ENCODE measurements at places on chromosomes 2 and 18.

DNA sequence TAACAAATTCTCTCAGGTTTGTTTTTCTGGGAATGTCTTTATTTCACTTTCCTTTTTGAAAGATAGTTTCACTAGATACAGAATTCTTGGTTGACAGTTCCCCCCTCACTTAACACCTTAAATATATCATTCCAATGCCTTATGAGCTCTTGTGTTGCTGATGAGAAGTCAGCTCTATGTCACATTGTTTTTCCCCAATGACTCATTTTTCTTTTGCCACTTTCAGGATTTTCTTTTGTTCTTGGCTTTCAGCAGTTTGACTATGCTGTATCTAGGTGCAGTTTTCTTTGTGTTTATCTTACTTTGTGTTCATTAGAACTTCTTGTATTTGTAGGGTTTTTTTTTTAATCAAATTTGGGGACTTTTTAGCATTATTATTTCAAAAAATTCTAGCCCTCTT is 5.6 kb upstream of the RALBP1 start:
- no peak for DNase-seq

DNA sequence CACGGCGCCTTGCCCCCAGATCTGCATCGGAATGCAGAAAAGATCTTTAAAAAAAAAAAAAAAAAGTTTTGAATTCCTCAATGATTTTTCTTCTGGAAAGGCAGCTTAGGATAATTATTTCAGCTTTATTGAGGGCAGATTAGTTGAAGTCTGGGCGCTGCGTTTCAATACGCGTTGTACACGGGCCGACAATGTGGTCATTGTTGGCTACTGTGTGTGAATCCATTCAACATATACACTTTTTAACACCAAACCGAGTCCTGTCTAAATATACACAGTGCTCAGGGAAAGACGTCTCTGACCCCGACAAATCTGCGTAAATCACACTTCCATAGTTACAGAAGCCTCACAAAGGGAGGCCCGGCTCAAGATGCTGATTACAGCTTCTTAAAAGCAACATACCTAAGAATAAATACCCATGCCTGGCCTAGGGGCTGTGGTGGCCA is 1.4 kb upstream of the SIX3 start:
- no peak for DNase-seq

DNA sequence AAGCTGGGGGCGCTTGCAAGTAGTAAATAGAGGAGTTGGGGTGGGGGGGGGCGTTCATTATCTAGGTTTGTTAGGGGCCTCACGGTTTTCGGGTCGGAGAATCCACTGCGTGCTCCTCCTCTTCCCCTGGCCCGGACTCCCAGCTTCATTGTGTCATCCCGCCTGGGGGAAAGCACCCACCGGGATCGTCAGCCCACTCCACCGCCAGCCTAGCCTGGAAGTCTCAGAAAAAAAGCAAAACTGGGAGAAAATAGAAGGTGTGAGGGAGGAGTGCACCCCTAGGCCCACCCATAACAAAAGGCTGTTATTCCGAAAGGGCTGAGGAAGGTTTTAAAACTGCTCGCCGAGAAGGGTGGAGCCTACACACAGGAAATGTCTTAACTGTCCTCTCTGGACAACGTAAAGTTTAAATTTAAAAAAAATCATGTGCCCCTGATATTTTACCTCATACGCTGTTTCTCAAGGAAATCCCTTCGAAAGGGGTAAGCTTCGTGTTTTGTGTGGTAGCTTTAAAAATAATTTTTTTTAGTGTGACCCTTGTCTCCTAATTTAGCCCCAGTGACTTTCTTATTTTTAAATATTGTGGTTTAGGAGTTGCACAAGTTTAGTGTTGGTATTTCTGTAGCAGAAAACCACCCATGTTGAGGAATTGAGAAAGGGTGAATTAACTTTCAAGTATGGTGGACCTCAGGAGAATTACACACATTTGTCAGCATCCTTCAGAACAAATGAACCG is 104.2 kb downstream of the SPTBN1 start:
- DNase-seq, result no peak

- DNase-seq, result no peak
These were observed 60.8 kb downstream of the KIF5C start for GRCh38 chr2:148935791-148936190.

GRCh38 chr2:23386339-23387220 is 1.6 kb downstream of the KLHL29 start:
- peak; percentile 35 for DNase-seq

GRCh38 chr2:98461498-98462049 is 16.9 kb downstream of the INPP4A start:
- DNase-seq, result no peak

- DNase-seq, result no peak
These were observed 80.6 kb upstream of the VRK2 start for GRCh38 chr2:57965961-57966360.

DNA sequence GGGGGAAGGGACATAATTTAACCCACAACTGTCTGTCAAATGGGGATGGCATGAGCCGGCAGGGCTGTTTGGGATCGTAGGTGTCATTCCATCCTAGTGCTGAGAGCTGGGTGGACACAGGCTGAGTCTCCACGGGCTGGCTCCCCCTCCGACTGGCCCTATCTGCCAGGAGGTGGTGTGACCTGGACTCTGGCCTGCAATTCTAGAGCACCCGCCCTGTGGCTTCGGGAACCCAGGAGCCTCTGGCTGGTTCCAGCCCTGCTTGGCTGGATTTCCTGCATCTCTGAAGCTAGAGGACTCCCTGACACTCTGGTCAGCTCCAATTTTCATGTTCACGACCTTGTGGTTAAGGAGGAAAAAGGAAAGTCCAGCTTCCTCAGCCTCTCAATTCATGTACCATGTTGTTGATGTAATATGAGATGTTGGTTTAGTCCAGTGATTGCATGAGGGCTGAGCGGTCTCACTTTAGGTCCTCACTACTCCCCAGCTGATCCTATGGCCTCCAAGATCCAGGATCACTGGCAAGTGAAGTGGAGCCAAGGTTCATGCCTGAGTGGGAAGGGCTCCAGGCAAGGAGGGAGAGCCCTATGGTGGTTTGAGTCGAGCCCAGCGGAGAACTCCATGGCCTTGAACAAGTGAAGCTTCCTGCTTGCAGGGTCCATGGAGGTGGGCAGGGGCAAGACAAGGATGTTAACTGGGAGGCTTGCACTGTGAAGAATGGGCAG is 169.1 kb downstream of the NDUFA10 start:
- no peak for DNase-seq

- no peak for DNase-seq
These were observed 24.6 kb upstream of the KCMF1 start for GRCh38 chr2:84946204-84947009.

DNA sequence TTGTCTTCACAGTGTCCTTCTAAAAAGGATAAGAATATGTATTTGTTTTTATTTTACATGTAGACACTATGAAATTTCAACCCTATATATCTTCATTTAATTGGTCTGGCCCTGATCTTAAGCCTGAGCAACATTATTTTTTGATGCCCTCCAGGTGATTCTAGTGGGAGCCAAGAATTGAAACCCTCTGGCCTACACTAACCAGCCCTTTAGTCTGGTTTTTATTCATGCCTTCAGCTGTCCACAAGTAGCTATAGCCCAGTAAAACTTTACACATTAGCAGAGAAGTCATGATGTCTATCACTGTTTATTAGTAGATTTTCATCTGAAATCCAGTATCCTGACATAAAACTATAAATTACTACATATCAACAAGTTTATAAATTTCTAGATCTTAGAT is 52.7 kb upstream of the UBXN4 start:
- no peak for DNase-seq

GRCh38 chr2:148596018-148596417 is 48.5 kb upstream of the EPC2 start:
- DNase-seq, result no peak

DNA sequence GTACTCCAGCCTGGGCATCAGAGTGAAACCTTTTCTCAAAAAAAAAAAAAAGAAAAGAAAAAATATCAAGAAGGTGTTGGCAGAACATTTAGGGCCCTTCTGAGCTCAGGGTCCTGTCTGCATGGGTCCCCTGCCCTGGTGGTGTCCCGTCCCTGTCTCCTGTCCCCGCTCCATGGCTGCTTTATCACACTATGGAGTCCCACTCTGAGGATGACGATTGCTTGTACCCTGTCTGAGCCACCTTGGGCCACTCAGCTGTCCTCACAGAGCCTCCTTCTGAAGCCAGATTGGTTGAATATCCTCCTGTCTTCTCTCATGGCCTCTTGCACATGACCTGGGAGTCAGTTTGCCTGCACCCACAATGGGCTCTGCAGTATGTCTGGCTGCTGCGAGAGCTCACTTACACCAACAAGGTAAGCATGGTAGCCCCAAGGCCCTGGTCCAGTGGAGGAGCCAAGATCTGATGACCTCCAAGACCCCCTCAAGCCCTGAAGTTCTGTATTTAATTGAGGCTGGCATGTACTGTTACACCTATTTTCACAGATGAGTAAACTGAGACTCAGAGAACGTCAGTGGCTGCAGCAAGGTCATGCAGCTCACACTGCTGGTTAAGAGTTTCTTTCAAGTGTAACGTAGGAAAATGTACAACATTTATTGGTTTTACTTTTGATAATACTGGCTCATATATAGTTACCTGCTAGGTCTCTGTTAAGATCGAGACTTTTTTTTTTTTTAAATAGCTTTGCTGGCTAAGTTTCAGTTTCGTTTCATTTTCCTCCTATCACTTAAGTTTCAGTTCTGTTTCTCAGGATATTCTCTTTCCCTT is 16.9 kb upstream of the ZCCHC2 start:
- no peak for DNase-seq

GRCh38 chr18:27778925-27779324 is 398.0 kb downstream of the CDH2 start:
- no peak for DNase-seq

GRCh38 chr2:228092056-228092455 is 89.4 kb downstream of the SPHKAP start:
- DNase-seq, result no peak

GRCh38 chr2:219302412-219302968 is 6.7 kb downstream of the PTPRN start:
- no peak for DNase-seq

- DNase-seq, result no peak
These were observed 492.6 kb upstream of the REG3G start for GRCh38 chr2:78532762-78533379.

DNA sequence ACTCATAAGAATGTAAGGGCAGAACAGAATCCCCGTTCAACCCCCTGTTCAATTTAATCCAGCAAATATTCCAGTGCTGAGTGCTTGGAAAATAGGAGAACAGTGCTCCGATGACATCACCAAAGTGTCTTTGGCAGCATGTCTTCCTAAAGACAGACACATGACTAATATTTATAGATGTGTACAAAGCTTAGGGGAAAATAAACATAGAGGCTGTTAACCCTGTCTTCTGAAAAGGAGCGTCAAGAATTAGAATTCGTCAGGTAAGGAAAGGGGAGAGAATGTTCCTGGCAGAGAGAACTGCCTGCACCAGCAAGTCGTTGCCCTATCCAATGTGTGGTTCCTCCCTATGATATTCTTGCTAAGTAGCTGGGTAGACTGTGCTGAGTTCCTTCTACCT is 72.7 kb downstream of the PLB1 start:
- DNase-seq, result no peak

DNA sequence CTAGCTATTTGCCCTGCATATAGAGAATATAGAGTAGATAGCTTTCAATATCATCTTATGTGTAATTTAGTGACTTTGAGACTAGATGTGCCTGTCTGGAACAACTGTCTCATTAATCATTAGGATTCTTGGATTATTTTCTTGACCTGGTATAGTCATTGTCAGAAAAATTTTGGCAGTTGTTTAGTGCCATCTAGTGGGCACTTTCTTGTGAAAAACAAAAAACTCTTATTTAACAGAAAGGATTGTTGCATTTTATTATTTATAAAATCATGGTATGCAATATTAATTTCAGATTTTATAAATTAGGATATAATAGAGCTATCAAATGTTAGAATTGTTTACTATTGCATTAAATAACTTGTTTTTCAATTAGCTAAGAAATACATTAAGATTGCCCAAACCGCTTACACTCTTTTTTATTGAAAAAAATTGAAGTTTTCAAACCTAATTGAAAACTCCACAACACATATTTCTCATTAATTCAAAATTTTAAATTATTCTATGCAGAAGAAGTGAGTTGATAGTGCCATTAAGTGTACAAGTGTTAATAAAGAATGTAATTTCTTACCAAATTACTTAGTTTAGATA is 80.3 kb downstream of the DYNAP start:
- no peak for DNase-seq

DNA sequence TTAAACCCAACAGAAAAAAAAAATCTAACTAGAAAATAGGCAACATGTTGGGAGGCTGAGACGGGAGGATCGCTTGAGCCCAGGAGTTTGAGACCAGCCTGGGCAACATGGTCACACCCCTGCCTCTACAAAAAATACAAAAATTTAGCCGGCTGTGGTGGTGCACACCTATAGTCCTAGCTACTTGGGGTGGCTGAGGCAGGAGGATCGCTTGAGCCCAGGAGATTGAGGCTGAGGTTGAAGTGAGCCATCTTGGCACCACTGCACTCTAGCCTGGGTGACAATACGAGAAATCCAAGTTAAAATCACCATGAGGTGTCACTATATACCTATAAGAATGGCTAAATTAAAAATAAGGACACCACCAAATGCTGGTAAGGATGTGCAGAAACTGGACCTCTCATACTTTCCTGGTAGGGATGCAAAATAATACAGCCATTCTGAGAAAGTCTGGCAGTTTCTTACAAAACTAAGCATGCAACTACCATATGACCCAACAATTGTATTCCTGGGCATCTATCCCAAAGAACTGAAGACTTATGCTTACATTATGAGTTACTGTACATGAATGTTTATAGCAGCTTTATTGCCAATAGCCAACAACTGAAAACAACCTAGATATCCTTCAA is 2.2 kb downstream of the SEPTIN10 start:
- no peak for DNase-seq

DNA sequence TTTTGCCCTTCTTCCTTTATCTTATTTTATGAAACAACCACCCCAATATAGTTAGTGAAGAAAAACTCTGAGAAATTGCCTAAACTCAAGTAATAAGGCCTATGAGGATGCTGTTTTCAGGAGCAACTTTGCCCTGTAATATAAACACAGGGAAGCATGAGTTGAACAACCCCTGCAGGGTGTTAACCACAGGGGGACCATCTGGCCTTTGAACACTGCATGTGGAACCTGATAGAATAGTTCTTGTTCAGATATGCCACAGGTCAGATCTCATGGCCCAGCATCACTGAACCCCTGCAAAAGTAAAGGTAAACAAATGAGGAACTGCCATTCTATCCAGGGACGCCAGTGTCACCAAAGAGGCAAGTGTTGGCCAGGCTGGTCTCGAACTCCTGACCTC is 82.6 kb downstream of the MAPK4 start:
- no peak for DNase-seq

- DNase-seq, result no peak
These were observed 97.6 kb upstream of the SLC39A10 start for GRCh38 chr2:195559431-195559914.

Measured in NCI-H2171 (cell line).